NCI-H1105 treated with DMSO at 0.1 percent for 48 hours (cell line): ENCODE measurements at places on chromosomes 1 and 21.

GRCh38 chr1:154115180-154115579 is 39.7 kb downstream of the NUP210L start:
- DNase-seq = peak; percentile 3

- DNase-seq = no peak
Observed at GRCh38 chr1:59046134-59046533, 250.8 kb upstream of the FGGY start.

DNA sequence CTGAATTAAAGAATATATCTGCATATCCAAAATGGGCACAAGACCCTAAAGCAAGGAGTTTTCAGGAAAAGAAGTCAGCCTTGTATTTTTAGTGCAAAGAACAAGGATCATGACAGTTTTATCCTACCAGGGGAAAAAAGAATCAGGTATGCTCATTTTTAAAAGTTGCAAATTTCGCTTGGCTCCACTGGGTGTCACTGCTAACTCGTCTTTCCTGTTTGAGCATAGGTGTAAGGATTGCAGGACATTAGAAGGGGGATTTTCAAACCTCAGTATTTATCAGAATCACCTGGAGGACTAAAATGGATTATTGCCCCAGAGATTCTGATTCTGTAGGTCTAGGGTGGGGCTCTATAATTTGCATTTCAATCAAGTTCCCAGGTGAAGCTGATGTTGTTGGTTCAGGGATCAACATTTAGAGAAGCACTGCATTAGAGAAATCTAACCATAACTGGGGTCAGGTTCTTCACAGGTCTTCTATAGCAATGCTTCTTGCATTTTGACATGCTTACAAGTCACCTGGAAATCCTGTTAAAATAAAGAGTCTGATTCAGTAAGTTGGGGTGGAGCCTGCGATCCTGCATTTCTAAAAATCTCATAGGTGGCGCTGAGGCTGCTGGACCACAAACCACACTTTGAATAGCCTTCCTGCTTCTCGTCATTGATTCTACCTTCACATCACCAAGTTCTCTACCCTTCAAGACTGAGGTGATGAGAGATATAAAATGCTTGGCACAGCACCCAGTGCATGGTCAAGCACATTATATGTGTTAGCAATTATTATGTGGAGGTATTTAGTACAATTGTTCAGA is 39.6 kb downstream of the NUF2 start:
- peak; percentile 62 for DNase-seq

GRCh38 chr1:170126696-170127095 is 19.1 kb upstream of the NTMT2 start:
- DNase-seq = no peak

- DNase-seq = peak; percentile 70
Observed at GRCh38 chr1:1120866-1121591, 5.1 kb upstream of the C1orf159 start.
